ENCODE measurements at places on chromosomes 7 and 10.

GRCh38 chr7:156942708-156943090 lies 6.8 kb upstream of the NOM1 start:
- no peak for DNase-seq

GRCh38 chr7:74455291-74455804 lies 1.6 kb downstream of the GTF2IRD1 start:
- DNase-seq, result no peak

DNA sequence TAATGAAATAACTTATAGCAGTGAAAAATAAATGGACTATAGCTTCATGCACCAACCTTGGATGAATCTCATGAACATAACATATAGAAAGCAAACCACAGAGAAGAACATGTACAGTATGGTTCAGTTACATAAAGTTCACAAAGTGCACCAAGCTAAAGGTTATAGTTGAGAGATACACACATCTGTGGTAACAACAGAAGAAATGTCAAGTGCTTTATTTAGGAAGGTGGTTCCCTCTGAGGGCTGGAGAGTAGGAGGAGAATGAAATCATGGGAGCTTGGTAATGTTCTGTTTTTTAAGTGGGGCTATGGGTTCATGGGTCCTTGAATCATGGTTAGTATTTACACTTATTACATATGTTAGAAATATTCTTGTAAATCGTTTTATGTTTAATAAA lies 323.3 kb downstream of the PHTF2 start:
- no peak for DNase-seq

DNA sequence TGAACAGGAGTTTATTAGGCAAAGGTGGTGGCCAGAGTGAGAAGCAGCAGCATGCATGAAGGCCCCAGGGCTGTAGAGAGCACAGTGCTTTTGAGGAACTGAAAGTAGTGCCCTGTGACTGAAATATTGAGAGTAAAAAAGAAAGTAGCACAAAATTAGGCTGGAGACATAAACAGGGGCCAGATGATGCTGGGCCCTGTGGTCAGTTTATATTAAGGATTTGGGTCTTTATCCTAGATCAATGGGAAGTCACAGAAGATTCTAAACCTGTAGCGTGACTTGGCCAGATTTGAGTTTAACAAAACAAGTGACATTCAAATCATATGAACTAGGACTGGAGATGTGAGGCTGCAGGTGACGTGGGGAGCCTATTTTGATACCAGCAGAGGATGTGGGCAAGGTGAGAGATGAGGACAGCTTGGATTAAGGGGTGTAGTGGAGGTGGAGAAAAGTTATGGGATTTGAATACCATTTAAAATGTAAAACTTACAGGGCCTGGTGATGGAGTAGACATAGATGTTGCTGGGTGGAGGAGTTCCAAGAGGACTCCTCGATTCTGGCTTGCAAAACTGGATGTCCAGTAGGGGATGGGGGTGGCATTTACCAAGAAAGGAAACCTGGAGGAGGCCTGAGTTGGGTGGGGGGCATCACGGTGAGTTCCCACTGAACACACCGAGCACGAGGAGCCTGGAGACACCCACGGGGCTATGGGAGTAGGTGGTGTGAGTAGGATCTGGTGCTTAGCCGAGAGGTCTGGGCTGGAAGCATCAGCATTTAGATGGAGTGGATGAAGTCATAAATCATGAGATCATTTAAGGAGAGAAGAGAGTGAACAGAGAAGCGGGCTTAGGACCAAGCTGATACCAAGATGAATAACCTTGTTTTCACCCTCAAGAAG lies 52.8 kb downstream of the HHEX start:
- no peak for DNase-seq

DNA sequence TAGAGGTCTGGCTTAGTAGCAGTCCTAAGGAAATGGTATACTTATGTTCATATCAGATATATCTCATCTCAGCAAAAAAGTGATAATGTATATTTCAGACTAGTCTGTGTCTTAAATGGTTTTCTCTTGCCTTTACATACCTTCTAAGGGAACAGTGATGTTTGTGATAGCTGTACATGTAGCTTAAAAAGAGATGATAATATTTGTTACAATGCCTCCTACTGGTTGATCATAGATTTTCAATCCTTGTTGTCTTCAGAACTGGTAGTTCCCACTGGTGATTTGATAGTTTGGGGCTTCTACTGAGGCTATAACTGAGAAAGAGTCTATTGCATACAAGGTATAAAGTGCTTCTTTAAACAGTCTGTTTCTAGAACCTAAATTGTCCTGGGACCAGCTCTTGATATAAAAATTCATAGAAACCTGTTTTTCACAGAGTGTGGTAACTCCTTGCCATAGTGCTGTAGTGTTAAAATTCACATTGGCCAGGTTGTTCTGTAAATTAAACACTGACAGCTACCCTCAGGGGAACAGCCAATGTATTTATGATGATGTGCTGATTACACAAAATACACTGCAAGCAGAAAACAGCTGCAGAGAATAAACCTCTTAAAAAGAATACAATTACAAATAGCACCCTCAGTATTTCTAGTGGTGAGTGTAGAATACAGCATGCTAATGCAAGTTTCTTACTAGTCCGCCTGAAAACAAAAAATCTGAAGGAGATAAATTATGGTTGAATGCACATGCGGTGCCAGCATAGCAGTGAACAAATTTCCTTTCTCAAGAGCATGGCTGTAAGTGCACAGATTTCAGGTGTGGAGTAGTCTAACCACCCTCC lies 90.3 kb downstream of the BTRC start:
- peak; percentile 24 for DNase-seq

GRCh38 chr7:24245362-24245761 lies 38.6 kb upstream of the NPY start:
- DNase-seq, result no peak

DNA sequence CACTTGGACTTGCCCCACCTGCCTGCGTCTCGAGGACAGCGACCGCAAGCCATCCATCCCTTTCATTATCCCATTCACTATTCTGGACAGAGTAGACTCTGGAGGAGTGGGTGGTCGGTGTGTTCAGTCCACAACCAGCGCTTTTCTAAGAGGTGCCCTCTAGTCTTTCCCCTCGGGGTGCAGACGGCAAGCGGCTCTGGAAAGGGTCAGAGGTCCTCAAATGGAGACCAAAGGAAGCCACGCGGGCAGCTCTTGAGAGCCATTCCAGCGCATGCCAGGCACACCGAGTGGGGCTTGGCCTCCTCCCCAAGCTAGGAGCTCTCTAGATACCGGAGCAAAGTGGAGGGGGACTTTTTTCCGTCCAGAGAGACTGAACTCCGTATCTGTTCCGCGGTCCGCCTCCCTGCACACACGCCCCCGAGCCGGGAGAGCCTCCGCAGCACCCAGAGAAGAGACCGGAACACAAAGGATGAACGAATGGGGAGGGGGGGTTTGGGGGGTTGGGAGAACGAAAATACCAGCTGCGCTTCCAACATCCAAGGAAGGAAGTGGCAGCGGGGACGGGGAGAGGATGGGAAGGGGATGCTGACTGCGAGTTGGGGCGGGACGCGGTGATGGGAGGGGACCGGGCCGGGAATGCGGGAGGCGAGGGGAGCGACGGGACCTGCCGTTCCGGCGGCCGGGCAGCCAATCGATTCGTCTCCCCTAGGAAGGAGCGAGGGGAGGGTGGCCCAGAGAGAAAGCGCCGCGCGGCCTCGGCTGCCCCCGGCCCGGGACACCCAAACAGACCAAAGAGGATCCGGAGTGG lies 515 bp downstream of the GSDME start:
- DNase-seq, result peak; percentile 62

- no peak for DNase-seq
Observed at GRCh38 chr7:139660317-139661042, 117.3 kb downstream of the HIPK2 start.

GRCh38 chr10:46299286-46299535 lies 12.4 kb downstream of the ANTXRL start:
- no peak for DNase-seq

DNA sequence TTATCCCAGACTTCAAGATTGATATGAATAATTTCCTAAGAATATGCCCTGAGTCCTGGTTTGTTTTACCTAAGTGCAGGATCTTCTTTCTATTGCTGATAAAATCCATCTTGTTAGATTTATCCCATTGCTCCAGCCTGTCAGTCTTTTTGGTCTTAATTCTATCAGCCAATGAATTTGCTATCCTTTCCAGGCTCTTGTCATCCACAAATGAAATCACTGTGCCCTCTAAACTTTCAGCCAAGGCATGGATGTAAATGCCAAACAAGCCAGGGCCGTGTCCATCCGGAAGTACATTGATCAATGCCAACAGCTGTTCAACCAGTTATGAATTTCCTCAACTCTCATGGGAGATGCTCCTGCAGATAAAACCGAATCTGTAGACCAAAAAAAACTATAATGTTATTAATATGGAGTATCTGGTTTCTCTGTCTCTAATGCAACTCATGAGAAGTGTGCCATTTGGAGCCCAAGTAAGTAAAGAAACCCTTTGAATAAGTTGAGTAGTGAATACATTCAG lies 40.0 kb downstream of the NPY start:
- no peak for DNase-seq

DNA sequence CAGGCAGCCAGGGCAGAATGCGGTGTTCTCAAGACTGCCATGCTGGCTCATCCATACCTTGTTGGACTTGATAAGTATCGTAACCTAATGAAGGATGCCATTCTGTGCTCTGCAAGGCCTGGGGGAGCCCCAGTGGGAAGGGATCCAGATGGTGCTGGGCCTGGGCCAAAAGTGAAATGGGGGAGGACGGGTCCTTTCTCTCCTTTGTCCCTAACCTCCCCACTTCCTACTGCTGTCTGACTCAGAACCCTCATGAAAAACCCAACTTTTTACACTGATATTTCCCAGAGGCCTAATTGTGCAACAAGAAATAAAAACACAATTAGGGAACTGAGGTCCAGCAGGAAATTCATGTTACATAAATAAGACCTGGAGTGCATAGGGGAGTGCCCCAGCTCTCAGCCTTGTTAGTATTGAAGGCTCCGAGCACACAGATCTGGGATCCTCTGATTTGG lies 193.7 kb upstream of the SVIL start:
- peak; percentile 26 for DNase-seq

GRCh38 chr7:2357571-2357970 lies 2.9 kb downstream of the EIF3B start:
- no peak for DNase-seq

- no peak for DNase-seq
Observed at GRCh38 chr7:97479740-97480290, 252.1 kb upstream of the TAC1 start.

GRCh38 chr7:100155553-100156317 lies 2.8 kb downstream of the TRAPPC14 start:
- DNase-seq, result no peak

DNA sequence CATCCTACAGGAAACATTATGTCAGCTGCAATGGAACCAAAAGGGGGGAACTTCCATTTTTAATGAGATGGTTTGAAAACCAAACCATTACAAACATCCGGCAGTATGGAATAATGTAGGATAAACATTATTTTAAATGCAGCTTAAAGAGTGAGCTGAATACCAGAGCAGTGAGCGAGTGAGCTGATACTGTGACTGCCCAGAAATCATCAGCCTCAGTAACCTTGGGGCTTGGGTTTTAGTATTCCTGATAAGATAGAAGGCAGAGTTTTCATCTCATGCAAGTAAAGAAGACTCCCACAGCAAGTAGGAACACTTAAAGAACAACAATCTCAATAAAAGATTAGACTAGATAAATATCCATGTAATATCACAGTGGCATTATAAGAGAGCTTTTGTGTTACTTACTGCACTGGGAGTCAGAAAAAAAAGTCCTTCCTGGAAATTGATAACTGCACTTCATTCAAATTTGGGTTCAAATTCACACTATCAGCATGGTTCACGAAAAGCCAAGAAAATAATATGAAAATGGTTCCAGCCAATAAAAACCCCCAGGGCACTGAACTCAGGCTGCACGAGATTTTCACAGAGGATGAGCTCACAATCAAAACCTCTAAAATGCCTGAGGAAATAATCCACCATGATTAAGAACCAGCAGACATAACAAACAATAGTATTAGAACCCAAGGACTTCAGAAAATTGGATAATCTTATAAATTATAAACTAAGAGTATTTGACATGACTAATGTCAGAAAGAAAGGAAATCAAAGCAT lies 115.7 kb downstream of the MTPAP start:
- DNase-seq, result no peak

DNA sequence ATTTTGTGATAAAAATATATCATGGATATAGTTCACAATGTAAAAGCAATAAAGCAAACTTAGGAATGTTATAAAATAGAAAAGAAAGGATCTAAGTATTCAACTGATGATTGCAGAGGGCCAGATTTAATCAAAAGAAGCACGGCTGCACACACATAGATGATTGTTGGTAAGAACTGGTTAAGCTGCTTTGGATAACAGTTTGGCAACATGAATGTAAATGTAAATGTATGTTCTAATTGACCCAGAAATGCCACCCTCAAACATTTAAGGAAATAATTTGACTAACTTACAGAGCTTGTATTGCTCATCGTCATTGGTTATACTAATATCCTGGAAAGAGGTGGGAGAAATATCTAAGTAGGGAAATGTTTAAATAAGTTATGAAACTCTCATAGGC lies 13.1 kb downstream of the ZNF485 start:
- DNase-seq, result no peak

GRCh38 chr7:77466450-77466849 lies 50.3 kb upstream of the GSAP start:
- DNase-seq, result no peak

DNA sequence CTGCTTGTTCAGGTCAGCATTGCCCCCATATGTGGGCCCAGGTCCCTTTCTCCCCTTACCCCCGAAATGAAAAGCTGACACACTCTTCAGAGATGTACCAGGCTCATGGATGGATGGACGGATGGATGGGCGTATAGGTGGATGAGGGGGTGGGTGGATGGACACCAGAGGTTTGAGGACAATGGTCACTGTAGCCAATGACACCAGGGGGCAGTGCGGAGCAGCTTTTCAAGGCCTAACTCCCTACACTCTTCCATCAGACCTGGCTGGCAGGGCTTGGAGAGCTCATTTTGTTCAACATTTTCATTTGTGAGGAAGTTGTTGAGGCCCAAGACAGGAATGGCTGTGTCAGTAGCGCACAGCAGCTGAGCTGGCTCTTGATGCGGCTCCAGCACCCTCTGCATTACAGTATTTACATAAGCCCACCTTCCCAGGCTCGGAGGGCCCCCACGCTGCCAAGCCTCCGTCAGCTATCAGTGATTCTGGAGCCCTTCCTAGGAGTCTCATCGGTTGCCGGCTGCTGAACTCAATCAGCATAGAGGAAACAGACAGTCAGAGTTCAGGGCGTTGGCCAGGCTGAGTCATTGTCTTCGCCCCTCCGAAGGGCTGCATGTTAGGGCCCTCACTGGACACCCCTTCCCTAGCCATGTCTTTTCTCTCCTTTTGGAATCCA lies 11.6 kb upstream of the FFAR4 start:
- DNase-seq, result peak; percentile 80

GRCh38 chr7:2937701-2938513 lies 93.8 kb upstream of the GNA12 start:
- no peak for DNase-seq

- DNase-seq, result no peak
Observed at GRCh38 chr7:25967278-25968204, 184.5 kb upstream of the NFE2L3 start.

GRCh38 chr7:1061180-1061579 lies 16.8 kb downstream of the GPR146 start:
- DNase-seq, result no peak
